Right atrium auricular region (tissue), 2 donors: ENCODE measurements at places on chromosomes 2 and 18.

DNA sequence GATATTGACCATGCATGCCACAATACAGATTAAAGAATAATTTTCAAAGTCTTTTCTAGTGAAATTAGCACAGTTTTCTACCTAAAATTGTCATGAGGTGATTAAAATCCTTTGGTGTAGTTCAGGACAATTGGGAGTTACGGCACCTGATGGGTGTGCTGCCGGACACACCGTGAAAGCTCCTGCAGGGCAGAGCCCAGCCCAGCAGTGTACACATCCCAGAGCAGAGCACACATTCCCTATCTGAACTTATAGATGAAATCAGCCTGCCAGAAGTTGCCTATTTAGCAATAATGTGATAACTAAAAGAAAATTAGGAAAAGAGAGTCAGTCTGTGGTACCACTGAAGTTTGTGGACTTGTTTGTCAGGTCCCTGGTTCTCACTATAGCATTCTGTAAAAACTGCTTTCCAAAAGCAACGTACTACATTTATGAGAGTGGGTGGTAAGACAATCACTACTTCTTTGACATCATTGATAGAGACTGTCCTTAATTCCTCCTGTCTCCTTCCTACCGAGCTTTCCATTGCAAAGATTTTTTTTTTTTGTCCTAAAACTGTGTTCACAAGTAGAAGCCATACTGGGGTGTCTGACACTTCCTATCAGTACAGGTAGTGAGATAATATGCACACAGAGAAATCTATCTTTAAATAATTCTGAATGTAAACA lies 3.4 kb downstream of the CYTIP start:
- DNase-seq: no peak

DNA sequence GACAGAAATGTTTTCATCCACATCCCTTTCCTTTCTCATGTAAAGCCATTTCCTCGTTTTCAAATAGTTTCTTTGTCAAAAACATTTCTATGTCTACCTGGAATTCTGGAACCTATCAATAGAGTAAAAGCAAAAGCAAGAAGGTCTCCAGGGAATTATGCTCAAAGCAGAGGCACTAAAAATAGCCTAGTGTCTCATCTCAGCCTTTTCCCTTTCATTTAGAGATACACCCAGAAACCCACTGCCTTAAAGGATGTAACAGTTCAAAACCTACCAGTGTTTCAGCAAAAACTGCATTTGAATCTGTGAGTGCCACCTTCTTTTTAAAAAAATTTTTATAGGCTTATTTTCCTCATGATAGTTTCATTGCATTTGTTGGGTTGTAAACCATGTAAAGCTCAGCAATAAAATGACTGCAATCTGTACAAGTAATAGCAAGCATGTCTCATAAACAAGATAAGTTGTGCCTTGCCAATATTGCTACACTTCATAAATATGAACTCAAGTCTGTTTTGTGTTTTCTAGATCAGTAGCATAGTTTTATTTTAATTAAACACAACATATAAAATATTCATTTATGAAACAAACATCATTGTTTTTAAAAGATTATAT lies 927.3 kb upstream of the ACVR2A start:
- DNase-seq: no peak

GRCh38 chr2:215693193-215693998 lies 257.5 kb upstream of the FN1 start:
- no peak for DNase-seq

DNA sequence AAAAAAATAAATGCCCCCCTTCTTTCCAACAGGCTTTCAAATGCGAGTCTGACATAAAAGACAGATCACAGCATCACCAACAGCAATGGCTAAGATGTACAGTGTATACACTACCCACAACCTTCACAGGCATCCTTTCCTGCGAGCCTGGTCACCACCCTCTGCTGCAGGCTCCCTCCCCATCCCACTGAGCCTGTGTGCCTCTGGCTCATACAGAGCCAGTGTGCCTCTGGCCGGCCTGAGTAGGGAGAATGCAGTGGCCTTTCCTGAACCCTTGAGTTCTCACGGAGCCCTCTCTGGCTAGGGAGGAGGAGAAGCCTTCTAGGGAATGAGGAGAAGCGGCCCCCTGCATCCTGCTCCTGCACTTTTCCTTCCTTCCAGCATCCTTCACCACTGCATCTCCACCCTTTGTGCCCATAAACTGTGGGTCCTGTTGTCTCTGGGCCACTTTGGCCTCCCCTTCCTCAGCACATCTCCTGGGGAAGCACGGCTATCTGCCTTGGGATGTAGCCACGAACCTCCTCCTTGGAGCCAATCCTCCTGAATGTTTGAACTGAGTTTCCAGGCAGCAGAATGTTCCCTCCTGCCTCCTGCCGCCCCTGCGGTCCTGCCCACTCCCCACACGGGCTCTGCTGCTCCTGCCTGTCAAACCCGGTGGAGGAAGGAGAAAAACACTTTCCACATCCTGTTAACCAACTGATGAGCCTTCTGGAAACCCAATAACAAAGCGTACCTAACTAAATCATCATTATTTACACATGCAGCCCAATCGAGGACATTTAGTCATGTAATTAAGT lies 22.5 kb downstream of the GYPC start:
- no peak for DNase-seq

DNA sequence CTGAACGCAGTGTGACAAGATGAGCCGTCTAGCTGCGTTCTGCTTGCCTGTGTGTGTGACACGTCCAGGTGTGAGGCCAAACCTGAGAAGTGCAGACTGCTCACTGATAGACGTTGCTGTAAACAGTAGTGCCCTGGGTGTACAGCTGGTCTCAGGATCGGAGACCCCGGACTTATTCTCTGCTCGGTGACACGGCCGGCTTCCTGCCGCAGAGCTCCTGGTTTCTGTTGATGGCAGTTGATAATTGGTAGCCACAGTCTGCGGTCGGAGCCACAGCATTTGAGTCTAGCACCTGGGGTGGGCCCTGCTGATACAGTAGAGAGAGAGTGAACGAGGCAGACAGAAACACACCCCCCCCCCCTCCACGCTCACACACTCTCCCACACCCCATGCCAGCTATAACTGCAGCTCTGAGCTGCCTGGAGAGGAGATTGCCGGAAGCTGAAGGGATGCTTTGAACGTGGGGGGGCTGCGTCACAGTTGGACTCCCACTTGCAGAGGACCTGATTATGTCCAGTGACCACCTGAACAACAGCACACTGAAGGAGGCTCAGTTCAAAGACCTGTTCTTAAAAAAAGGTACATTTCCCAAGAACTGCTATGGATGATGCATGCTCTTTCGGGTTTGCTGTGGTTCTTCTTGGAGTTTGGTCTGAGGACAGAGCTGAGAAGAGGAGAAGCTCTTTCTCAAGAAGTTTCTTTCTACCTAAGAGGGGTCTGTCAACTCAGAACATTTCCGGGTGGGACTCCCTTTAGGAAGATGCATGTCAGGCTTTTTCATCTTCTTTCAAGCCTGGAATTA lies 114.0 kb downstream of the FAM210A start:
- DNase-seq: peak; percentile 64

DNA sequence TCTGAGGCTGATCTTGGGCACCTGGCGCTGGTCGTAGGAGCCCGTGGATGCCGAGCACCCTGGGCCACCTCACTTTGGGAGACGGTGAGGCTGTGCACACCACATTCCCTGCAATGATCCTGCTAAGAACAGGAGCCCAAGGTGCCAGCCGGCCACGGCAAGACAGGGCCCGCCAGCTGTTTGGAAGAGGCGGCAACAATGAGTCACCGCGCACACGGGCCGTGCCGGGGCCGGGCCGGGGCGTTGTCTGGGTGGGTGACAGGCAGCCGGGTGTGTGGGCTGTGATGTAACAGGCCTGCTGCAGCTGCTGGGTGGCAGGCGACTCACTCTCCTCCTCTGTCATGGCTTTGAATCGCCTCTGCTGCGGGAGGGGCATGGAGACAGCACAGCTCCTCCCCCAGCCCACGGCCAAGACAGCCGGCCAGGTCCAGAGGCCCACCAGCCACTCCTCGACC lies 49.7 kb upstream of the ODC1 start:
- peak; percentile 58 for DNase-seq

DNA sequence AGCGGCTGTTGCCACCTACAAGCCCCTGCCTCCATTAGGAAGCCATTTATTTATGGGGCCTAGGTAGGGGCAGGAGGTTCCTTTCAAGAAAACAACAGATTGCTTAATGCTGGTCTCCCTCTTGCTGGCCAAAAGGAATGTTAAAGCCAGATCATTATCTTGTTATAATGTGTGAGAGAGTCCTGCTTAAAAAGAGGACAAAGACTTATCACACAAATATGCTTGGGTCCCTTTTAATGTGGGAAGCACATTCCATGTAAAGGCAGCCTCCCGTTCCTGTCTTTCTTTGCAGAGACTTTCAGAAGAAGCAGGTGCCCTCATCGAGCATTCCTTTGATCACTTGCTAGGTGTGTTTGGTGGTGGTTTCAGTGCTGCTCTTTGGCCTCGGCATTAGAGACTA lies 76.4 kb downstream of the AGAP1 start:
- no peak for DNase-seq

GRCh38 chr18:22975508-22975907 lies 42.4 kb downstream of the RBBP8 start:
- DNase-seq: no peak

DNA sequence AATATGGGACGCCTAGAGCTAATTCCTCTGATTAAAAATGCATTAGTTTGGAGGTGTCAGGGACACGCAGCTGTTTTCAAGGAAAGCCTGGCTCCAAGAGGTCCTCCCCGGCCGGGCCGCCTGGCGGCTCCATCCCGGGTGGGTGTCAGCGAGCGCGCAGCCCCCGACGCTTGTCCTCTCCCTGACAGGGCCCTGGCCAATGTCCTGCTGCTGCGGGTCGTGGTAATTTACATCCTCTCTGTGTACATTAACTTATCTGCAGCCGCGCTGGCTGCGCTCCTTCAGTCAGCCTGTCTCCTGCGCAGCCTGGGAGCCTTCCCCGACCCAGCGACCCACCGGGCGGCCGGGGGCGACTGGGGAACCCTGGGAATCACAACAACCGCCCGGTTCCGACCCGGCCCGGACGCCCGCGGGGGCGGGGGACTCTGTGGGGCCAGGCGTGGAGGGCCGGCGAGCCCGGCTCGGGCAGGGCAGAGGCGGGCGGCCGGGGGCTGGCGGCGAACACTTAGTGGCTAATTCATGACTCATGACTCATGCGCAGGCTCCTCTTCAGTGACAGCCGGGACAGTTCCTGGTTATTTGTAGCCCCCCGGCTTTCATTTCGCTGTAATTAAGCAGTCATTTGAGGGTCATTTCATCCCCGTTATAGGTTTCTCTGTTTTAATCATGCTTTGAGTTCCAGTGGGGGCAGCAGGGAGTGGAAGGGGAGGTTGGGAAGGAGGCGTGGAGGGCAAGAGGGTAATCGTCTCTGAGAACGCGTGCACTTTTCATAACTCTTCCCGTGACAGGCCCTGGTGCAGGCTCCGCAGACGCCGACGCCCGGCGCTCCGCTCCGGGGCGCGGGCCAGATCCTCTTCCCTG lies 141.9 kb upstream of the CTAGE1 start:
- peak; percentile 91 for DNase-seq

DNA sequence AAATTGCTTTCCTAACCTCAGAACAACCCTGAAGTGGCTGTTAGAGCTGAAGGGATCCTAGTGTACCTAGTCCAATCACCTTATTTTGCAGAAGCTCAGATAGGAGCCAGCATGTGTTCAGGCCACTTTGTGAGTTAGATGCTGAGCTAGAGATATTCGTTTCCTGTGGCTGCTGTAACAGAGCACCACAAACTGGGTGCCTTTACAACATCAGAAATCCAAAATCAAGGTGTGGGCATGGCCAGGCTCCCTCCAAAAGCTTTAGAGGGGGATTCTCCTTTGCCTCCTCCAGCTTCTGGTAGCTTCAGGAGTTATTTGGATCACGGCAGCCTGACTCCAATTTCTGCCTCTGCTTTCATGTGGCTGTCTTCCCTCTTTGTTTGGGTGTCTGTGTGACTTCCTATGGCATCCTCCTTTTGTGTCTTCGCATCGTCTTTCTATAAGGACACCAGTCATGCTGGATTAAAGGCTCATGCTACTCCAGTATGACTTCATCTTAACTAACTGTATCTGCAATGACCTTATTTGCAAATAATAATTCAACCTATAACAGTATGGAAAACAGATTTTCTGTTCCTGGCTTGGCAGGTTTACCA lies 86.3 kb upstream of the TGFA start:
- DNase-seq: no peak

DNA sequence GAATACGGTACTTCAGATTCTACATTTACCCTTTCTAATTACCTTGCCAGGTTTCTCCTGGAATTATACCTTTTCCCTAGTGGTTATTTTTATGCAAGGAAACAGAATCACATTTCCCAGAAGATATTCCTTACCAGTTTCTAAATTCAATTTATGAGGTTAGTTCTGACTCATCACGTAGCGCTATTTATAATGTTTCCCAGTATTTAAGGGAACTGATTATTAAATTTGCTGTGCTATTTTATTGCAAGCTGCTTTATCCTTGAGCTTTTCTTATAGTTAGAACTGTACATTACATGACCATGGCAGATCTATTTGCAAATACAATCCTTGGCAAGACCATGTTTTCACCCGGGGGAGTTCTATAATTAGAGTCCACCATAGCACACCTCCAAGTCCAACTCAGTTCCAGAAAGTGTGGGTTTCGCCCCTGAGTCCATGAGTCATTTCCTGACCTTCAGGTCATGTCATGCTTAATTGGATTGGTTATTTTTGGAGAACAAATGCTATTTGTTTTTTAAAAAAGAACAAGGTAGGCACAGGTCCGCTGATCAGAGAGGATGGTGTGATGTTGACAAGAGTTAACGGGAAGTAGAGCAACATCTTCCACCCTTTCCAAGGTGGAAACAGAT lies 126.6 kb downstream of the ZNF532 start:
- DNase-seq: no peak
